ENCODE measurements at places on chromosomes 16 and 17.

DNA sequence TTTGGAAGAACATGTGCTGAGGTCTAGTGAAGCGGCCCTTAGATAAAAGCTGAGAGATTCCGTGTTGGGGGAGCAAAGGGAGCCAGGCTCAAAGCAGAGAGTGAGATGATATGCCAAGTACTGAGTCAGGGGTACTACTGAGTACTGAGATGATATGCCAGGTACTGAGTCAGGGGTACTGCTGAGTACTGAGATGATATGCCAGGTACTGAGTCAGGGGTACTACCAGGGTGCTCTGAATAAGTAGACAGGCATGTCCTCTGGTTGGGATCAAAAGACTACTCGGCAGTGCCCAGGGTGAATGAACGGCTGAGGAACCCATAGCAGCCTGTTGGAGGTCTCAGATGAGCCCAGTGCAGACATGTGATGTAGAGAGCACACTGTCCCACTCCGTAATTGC, 239.0 kb downstream of the SOX9 start:
- no peak for DNase-seq

- no peak for DNase-seq
Observed at GRCh38 chr17:81456798-81457197, 55.8 kb downstream of the ACTG1 start.

DNA sequence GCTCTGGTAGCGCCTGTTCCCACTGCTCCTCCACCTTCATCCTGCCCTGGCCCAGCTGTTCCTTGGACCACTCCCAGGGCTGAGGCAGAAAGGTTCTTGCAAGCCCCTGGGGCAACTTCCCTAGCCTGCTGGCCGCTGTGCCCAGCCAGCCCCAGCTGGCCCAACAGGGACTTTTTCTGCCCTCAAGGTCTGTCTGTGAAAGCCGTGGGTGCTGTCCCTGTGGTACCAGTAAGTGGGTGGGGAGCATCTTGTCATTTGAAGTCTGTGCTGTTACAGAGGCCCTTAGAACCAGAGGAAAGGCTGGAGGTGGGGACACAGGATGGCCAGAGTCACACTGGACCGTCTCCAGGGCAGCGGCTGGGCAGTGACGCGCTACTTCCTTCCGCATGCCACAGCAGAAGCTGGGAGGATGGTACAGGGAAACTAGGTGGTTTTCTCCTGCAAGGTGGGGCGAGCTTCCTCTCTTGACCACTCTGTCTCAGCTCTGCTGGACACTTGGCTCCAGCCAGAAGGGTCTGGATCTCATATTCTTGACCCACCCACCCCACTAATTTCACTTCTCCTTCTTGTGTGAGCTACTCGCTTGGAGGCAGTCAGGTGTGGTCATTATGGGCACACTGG, 87.8 kb downstream of the PLCG2 start:
- no peak for DNase-seq

GRCh38 chr17:45265821-45266220, 3.9 kb upstream of the SPATA32 start:
- DNase-seq, result no peak

DNA sequence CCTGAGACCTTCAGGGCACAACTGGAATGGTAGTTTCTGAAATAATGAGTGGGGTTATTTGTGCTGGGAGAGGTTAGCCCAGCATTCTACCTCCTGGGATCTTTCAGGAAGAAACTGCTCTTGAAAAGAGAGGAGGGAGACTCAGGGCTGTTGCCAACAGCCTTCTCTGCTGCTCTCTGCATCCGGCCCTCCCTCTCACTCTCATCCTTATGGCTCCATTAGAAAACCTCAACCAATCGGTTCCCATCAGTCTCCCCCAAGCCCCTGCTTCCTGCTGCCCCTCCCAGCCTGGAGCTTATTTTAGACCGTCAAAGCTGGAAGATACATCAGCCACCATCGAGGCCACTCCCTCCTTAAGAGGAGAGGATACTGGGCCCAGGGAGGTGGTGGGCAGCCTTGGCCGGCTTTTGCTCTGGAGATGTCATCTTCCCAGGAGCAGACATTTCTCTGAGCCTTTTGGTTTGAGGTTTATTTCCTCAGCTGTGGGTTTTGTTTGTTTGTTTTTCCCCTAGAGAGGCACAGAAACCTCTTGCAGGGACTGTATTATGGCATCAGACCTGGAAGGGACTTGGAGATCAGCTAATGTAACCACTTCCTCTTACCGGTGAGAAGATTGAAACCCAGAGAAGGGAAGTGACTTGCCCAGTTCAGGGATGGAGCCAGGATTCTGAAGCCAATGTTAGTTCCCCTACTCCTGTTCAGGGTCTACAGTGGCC, 2.7 kb downstream of the MPRIP start:
- DNase-seq, result no peak

All from NCI-H2107 (cell line).